ENCODE measurements at places on chromosomes 2 and 18.

- DNase-seq: no peak
These were observed 423.8 kb upstream of the MEX3C start for GRCh38 chr18:51621113-51621863.

- peak; percentile 8 for DNase-seq
These were observed 56.1 kb upstream of the C2orf15 start for GRCh38 chr2:99085421-99085820.

DNA sequence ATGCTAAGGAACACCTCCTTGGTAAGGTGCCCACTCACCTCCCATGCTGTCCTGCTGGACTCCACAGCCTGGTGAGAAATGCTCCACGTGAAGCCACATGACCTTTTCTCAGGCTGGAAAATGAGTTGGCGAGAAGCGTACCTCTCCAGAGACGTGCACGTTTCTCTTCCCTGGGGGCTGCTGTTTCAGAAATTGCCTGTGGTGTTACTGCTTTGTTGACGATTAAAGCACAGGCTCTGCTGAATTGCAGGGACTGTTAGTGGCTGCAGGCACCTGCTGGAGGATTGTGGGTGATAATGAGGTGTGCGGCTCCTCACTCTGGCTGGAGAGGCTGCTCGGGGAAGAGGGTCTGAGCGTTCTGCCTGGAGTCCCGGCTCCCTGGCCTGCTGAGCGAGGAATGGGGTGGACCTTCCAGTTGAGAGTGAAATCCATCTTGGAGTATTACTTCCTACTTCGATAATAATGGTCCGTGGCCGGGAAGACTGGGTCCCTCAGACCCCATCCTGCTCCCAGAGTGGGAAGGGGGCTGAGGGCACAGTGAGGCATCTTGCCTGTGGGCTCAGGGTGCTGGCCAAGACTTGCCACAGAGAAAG lies 199.3 kb upstream of the HDAC4 start:
- no peak for DNase-seq

GRCh38 chr18:63126134-63127069 lies 193.2 kb downstream of the BCL2 start:
- DNase-seq: no peak

DNA sequence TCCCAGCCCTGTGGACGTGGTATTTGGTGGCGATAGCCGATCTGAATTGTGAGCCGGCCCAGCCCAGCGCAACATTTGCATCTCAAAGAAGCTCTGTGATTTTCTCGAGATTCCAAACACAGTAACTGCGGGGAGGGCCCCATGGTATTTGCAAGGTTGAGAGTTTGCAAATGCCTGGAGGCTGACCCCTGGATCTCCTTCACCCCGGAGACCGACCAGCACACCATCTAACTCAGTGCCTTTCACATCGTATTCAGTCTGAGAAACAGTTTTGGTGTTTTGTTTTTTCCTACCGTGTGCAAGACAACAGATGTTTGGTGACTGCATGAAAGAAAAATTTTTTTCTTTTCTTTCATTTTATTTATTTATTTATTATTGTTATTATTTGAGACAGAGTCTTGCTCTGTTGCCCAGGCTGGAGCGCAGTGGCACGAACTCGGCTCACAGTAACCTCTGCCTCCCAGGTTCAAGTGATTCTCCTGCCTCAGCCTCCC lies 40.3 kb downstream of the MYCN start:
- no peak for DNase-seq

- DNase-seq: no peak
These were observed 776 bp upstream of the SPEG start for GRCh38 chr2:219433666-219434467.

- no peak for DNase-seq
These were observed 259.6 kb upstream of the ZNF804A start for GRCh38 chr2:184338771-184339170.

- DNase-seq: no peak
These were observed 64.9 kb upstream of the KLHL29 start for GRCh38 chr2:23320058-23320457.

GRCh38 chr2:40440835-40441234 lies 11.1 kb downstream of the SLC8A1 start:
- no peak for DNase-seq

DNA sequence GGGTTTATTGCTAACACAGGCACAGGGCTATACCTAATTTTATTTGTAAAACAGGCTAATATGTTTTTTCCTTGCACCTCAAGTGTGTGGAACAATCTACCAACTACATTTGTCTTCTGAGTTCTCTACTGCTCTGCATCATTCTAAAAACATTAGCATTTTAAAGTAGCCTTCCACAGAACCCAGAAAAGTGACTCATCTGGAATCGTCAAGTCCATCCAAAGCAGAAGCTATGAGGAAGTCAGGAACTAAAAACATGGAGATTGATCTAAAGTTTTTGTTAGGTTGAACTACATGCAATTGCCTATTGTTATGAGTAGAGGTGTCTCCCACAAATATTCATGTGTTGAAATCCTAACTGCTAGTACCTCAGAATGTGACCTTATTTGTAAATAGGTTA lies 70.9 kb downstream of the SUCLG1 start:
- no peak for DNase-seq

GRCh38 chr2:129864719-129865118 lies 114.7 kb upstream of the RAB6C start:
- DNase-seq: no peak

- DNase-seq: no peak
These were observed 23.3 kb upstream of the MC5R start for GRCh38 chr18:13800505-13801259.

- DNase-seq: no peak
These were observed 78.4 kb downstream of the SETBP1 start for GRCh38 chr18:44758861-44759631.

DNA sequence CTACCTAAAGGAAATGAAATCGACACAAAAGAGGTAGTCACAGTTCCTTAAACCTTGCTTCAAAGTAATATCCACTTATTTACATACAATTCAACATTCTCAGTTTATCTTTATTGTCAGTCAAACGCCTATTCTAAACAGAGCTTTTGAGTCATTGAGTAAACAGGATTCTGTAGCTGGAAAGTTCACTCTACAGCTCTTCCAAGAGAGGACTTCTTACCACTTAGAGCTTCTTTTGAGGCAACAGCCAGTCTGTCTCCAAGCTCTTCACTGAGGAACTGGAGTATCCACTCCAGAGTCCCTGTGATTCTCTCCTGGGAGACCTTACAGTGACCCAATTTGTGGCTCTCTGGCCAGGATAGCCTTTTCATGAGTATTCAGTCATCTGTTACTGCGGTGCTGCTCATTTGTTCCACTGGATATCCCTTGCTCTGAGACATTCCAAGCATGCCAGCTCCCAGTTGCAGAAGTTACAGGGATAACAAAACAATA lies 210.9 kb upstream of the OSR1 start:
- DNase-seq: no peak

DNA sequence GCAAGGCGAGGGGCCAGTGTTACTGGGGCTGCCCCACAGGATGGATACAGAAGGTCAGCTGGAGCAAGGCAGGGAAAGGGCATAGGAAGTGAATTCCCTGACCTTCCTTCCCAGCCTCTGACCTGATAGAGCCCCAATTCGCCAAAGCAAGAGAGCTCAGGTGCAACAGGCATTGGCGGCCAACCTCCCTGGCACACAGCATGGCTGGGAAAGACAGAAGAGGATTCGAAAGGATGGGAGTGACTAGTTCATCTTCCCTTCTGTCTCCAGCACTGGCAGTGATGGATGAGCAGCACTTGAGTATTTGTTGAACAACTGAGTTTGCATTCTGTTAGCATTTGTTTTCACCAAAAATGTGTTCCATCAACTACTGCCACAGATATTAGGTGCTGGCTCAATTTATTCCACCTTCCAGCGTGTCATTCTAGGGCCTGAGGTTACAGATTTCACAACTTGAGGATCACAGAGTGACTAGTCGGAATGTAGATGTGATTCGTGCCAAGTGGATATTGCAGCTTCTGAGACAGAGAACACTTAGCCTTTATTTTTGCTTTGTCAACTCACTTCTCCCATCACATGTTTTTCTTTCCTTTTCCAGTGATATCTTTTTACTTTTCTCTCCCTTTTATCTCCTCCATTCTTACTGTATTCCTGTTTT lies 6.2 kb downstream of the COPS8 start:
- DNase-seq: no peak

DNA sequence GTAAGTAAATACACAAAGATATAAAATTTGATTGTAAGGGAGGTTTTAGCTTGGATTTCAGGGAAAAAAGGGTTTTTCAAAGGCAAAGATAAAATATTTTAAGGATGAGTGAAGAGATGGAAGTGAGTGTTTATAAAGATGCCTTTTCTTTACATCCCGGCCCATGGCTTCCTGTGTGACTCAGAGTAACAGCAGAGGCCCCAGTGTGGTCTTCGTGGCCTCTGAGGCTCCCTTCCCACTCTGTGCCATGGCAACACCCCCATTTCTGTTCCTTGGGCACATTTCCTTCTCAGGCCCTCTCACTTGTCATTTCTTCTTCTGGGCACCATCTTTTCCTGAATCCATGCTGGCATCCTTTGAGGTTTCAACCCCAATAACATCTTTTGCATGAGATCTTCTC lies 92.6 kb upstream of the TMEM18 start:
- DNase-seq: no peak

- no peak for DNase-seq
These were observed 12.8 kb downstream of the EPG5 start for GRCh38 chr18:45954070-45954934.

DNA sequence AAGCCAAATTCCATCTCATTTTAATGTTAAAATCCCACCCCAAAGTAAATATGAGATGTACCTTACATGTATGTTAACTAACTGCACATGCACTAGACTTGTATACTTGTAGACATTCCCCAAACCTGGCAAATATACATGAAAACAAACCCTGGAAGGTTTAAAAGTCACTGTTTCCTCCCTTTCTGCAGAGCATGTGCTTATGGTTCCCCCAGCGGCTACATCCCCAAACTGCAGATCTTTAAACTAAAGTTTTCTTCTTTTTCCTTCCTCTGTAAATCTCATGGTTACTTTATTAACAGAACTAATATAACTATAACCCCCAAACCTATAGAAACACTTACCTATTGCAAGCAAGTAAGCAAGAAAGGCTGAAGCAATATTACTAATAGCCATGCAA lies 731.5 kb downstream of the LRP1B start:
- DNase-seq: no peak

DNA sequence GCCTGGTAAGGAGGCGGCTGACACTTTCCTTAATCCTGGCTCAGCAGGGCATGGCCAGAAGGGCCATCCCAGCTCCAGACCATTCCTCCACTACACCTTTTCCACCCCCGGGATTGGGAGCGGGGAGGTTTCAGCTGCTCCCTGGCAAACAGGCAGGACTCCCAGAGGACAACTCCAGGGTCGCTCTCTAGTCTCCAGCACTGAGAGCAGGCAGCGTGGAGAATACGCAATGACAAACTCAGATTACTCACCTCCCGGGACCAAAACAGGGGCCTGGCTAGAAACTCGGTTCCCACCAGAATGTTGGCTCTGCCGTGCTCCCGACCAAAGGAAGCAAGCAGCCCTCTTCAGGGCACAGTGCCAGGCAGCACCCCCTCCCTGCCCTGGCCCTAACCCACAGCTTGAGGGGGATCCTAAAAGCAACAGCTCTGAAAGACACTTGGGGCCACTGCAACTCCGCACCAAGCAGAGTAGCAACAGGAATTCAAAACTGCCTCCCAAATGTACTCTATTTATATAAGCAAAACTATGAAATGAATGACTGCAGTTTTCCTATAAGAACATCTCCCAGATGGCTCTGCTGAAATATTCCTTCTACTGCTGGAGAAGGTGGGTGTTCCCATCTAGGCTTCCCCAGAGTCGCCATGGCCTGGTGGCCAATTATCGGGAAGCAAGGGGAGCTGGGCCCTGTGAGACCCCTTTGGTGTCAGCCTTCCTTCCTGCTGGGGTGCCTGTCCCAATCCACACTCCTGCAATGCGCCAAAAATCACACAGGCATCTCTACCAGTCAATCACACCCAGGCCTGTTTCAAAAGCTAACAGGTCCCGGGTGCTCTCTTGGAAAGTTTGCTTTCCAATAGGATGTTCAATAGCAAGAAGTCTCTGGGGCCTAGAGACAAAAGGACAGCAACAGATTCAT lies 61.2 kb upstream of the POMC start:
- DNase-seq: no peak

DNA sequence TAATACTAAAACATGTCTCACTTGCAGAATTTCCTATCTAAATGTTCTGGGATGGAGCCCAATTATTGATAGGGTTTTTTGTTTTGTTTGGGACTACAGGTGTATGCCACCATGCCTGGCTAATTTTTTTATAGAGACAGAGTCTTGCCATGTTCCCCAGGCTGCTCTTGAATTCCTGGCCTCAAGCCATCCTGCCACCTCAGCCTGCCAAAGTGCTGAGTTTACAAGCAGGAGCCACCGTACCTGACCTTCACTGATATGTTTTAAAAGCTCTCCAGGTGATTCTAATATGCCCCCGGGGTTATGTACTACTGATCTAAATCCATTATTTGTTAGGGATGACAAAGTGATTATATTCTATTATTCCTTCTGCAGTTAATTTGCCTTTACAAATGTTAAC lies 2.2 kb downstream of the ELAC1 start:
- DNase-seq: no peak

DNA sequence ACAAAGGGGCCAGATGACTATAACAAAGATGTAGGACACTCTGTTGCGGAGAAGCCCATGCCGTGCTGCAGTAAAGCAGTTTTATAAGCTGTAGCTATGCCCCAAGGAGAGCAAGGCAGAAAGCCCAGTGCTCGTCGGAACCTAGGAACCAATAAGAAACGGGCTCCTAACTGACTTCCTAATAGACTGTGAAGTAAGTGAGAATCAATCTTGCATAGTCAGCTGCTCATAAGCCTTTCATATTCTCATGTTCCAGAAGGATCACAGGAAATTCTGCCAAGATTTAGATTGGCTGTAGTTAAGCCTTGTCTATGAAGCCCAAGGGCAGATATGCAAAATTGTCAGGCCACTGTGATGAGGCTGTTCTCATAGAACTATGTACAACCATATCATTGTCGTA lies 98.4 kb downstream of the RTTN start:
- no peak for DNase-seq

DNA sequence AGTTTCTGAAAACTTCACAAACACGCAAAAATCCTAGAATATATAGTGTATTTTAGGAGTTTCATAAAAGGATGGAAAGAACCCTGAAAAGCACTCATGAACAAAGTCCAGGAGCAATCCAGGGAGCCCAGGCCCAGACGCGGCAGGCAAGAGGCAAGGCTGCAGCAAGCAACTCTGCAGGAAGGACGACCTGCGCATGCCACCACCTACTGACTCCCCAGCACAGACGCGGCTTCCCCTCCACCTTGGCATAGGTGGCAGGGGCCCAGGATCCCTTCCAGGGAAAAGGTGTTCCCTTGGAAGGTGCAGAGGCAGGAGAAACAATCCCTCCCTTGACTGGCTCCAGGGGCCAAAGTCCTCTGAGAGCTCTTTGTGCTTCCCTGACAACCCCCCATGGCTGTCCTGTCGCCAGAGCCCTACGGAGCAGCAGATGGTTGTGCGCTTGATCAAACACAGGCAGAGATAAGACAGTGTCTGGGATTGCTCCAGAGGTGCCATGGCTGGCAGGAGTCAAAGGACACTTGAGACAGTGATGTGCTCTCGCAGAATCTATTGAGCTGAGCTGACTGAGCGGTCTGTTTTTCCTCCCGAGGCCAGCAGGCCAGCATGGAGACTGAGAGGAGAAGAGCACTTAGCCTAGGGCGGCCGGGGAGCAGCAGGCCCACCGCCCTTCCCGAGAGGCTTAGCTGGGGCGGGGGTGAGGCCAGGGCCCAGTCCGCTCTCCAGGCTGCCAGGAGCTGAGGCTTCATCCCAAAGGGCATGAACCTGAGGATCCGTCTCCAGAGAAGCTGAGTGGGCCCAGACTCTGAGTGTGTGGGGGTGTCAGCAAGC lies 10.8 kb upstream of the AMER3 start:
- no peak for DNase-seq

- no peak for DNase-seq
These were observed 1.7 kb upstream of the VAMP5 start for GRCh38 chr2:85582492-85582891.

GRCh38 chr2:165718610-165719210 lies 75.3 kb downstream of the GALNT3 start:
- DNase-seq: no peak
